GM06990 (cell line): ENCODE measurements at places on chromosomes 16 and 17.

GRCh38 chr17:78387977-78388941, 9.8 kb downstream of the PGS1 start:
- peak; percentile 47 for DNase-seq

DNA sequence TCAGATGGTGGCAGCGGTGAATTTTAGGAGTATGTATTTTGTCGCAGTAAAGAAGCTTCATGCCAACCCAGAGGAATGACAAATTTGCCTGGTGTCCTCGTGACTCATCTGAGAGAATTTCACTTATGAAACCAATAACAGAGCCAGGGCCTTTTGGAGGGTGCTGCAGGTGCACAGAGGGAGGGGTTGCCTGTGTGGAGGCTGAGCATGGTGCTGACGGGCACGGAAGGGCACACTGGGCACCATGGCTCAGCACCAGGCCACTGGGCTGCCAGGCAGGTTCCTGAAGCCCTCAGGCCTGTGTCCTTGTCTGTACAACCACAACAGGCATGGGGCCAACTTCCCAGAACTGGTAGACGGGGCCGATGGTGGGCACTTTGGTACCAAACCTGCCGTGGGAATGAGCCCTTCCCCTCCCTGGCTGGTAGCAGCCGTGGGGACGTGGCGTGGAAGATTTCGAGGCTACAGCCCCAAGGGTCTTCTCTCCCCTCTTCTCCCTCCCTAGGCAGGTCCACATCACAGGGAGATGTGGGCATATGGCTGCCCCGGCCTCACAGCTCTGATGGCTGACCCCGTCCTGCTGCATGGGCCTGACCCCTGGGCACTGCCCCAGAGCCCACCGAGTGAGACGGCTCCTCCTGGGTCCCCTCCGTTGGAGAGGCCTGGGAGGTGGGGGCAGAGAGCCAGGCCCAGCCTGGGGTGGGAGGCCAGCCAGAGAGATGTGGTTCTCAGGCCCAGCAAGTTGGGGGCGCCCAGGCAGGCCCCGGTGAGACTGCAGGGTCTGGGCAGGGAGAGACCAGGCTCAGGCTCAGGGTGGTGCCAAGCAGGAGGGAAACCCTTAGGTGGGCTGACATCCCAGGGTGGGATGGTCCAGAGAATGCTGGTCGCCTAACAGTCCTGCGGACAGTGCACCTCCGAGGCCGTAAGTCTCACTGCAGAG, 30.2 kb upstream of the ZNF469 start:
- no peak for DNase-seq

DNA sequence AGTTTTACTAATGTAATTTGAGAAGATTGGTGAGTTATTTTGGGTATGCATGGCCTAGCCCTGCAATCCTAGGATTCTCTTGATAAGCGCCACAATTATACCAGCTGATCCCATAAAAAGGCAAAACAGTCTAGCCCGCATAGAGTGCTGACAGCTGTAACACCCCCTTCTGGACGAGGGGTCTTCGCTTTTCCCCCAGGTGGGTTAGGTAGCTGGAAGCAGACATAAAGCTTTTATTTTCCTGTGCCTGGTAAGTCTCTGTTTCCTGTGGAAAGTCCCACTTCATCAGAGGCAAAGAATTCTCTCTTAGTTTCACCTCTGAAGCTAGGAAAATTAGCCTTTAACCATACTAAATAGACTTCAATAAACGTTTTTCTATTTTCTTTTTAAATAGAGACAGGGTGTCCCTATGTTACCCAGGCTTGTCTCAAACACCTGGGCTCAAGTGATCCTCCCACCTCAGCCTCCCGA, 108.3 kb downstream of the YPEL2 start:
- DNase-seq: no peak

DNA sequence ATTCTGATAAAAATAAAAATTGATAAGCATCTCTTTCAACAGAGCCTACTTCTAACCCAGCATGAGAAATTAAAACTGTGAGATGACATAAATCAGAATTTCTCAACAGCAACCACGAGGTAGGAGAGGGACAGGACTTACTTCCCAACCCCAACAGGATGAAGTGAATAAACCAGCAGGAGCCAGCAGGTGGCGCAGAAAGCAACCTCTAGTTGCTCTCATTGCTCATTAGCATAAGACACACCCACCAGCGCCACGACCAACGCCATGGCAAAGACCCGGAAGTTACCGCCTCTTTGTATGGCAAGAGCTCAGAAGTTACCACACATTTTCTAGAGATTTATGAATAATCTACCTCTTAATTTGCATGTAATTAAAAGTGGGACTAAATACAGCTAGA, 189.4 kb upstream of the CDH8 start:
- no peak for DNase-seq

DNA sequence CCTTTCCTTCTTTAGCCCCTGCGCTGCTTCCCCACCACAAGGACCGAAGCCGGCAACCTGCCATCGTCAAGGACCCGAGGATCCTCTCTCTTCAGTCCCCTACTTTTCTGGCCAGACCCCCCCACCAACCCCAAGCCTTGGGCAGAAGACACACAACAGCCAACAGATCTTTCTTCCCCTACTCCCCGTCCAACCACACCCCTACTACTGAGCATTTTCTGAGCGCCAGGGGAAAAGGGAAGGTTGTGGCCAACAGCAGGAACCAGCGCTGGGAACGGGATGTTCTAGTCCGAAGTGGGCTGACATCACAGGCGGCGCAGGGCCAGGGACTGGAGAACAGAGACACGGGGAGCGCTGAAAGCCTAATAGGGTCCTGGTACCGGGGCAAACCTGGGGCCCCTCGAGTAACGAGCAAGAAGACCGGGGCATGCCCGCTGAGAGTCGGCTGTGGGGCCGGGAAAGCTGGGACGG, 528 bp downstream of the PER1 start:
- peak; percentile 49 for DNase-seq

GRCh38 chr17:21463204-21463661, 87.1 kb downstream of the KCNJ12 start:
- no peak for DNase-seq
